CD8-positive, alpha-beta memory T cell (primary cell): ENCODE measurements at places on chromosomes 4 and X.
A peak's percentile ranks its signal among the peaks of the same experiment; 100 is the strongest.

DNA sequence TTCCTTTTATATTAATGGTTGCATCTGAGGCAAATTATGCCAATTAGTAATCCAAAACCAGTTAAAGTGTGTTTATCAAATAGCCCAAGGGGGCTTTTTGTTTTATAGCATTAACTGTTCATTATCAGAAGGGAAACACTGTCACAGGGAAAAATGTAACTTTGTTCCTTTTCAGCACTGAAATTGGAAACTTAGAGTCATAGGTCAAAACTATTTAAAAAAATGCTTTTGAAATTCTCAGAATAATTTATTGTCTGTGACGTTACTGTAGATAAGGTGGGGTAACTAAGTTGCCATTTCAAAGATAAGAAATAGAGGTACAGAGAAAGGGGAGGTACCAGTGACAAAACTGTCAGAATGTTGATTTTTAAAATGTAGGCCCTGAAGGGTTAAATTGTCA is 129.3 kb downstream of the AKAP4 start:
- no peak overlapping the region for H3K4me3 ChIP-seq
- no peaks in the 10 kb centered on the region for H3K36me3 ChIP-seq
- H3K27ac ChIP-seq: no peak overlapping the region
- H3K27me3 ChIP-seq: no peaks in the 10 kb centered on the region
- no peak for DNase-seq

GRCh38 chr4:168360271-168360670 is 41.7 kb upstream of the DDX60 start:
- no peak overlapping the region for H3K4me3 ChIP-seq
- H3K27me3 ChIP-seq: no peaks in the 10 kb centered on the region
- H3K36me3 ChIP-seq: peaks cover 15% of the 10 kb centered on the region
- H3K27ac ChIP-seq: no peak overlapping the region
- no peak for DNase-seq
- no peaks in the 10 kb centered on the region for H3K4me1 ChIP-seq

- no peak for DNase-seq
- no peaks in the 10 kb centered on the region for H3K36me3 ChIP-seq
- H3K27me3 ChIP-seq: no peaks in the 10 kb centered on the region
- no peaks in the 10 kb centered on the region for H3K4me1 ChIP-seq
Measured at GRCh38 chrX:103170216-103170615, 44.7 kb upstream of the BEX4 start.

- H3K27me3 ChIP-seq: peaks cover 8% of the 10 kb centered on the region
- no peak overlapping the region for H3K27ac ChIP-seq
- H3K4me1 ChIP-seq: peaks cover 8% of the 10 kb centered on the region
Measured at GRCh38 chr4:2423695-2424094, 4.9 kb downstream of the CFAP99 start.

DNA sequence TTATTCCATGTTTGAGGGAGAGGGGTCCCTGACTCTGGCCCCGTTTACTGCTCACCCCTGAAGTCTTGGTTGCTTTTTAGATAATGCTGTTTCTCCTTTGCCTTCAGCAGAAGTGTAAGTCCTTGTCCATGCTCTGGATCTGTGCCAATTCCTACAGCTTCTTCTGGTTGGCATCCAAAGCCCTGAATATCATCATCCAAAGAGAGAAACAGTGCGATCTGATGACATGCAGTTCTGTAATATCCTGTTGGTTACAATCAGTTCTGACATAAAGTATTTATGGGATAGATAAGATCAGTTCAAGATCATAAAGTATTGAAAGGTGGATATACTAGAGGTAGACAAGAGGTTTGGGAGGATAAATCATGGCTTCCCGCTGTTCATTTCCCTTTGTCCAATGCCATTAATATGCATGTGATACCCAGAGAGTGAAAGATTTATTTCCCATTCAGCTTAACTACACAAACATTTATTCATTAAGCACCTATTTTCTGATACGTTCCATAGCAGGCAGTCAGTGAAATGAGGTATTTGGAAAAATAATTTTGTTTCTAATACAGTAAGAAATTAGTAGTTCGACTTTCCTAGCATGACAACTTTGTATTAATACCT is 53.2 kb upstream of the TMEM150C start:
- H3K4me3 ChIP-seq: no peak overlapping the region
- H3K27me3 ChIP-seq: no peaks in the 10 kb centered on the region
- H3K4me1 ChIP-seq: no peaks in the 10 kb centered on the region
- no peaks in the 10 kb centered on the region for H3K36me3 ChIP-seq
- DNase-seq: no peak
- no peak overlapping the region for H3K27ac ChIP-seq

GRCh38 chr4:123120473-123120872 is 198.1 kb upstream of the NUDT6 start:
- DNase-seq: no peak
- no peak overlapping the region for H3K4me3 ChIP-seq
- no peak overlapping the region for H3K27ac ChIP-seq
- no peaks in the 10 kb centered on the region for H3K27me3 ChIP-seq

GRCh38 chr4:33062155-33062806 is 2342.1 kb downstream of the PCDH7 start:
- no peak for DNase-seq
- H3K4me1 ChIP-seq: no peaks in the 10 kb centered on the region
- H3K36me3 ChIP-seq: no peaks in the 10 kb centered on the region
- H3K27me3 ChIP-seq: no peaks in the 10 kb centered on the region

- no peaks in the 10 kb centered on the region for H3K36me3 ChIP-seq
- H3K27me3 ChIP-seq: no peaks in the 10 kb centered on the region
- no peaks in the 10 kb centered on the region for H3K4me1 ChIP-seq
- no peak overlapping the region for H3K27ac ChIP-seq
- DNase-seq: no peak
Measured at GRCh38 chrX:139388254-139388653, 142.3 kb upstream of the F9 start.

- no peak overlapping the region for H3K27ac ChIP-seq
- no peak for DNase-seq
- no peak overlapping the region for H3K4me3 ChIP-seq
- H3K36me3 ChIP-seq: no peaks in the 10 kb centered on the region
- H3K27me3 ChIP-seq: no peaks in the 10 kb centered on the region
- H3K4me1 ChIP-seq: peaks cover 9% of the 10 kb centered on the region
Measured at GRCh38 chrX:20325786-20326388, 59.2 kb upstream of the RPS6KA3 start.

DNA sequence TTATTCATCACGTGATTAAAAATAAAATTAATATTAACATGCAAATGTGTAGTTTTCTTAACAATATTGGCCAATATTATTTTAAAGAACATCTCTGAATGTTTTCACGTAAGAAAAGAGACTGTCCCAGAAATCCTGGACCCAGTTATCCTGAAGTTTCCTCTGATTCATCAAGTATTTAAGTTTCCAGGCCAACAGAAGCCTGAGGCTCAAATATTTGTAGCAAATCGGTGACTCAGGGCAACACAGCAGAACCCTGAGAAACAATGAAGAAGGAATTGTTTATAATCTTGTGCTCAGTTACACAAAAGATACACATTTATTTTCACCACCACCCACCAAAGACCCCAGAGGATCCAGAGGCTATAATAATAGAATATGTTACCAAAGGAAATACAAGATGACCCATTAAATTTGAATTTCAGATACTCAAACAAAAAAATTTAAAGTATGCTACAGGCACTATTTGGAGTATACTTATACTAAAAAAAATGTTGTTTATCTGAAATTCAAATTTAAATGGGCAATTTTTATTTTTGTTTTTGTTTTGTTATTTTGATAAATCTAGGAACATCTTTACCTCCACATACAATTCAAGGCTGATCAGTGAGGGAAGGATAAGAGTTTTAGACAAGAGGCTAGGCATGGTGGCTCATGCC is 33.9 kb upstream of the SLC7A11 start:
- H3K4me3 ChIP-seq: no peak overlapping the region
- H3K4me1 ChIP-seq: no peaks in the 10 kb centered on the region
- H3K27me3 ChIP-seq: no peaks in the 10 kb centered on the region
- no peaks in the 10 kb centered on the region for H3K36me3 ChIP-seq
- no peak overlapping the region for H3K27ac ChIP-seq
- DNase-seq: no peak

DNA sequence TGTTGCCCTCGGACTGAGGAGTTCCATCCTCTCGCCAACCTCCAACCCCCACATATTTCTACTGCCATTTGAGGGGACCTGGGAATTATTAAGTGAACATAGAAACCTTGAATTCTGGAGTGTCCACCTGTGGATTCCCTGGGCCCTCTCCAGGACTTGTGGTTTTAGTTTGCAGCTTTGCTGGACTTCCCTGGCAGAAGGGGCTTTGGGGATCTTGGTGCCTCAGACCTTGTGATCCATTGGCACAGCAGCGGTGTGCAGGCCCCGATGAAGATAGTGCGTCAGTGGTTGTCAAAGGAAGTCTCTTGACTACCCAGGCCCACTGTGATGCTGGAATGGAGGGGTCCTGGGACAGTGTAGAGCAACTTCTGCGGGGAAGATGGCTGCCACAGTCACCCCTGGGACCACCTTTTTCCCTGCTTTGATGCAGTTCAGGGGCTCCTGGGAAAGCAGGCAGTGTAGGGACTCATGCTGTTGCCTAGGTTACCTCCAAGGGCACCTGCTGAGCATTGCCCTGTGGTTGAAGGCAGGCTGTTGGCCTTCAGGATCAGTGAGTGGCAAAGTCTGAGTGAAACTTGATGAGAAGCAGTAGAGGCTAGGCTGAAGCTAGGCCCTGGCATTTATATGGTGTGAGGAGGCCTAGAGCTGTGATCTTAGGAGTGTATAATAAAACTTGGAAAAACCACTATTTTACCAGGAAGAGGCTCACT is 2.2 kb downstream of the SLC16A2 start:
- H3K4me1 ChIP-seq: no peaks in the 10 kb centered on the region
- H3K27ac ChIP-seq: no peak overlapping the region
- H3K27me3 ChIP-seq: no peaks in the 10 kb centered on the region
- no peak overlapping the region for H3K4me3 ChIP-seq
- H3K36me3 ChIP-seq: no peaks in the 10 kb centered on the region
- no peak for DNase-seq

GRCh38 chr4:146442801-146443200 is 78.9 kb downstream of the SLC10A7 start:
- H3K27me3 ChIP-seq: no peaks in the 10 kb centered on the region
- DNase-seq: no peak
- H3K4me3 ChIP-seq: no peak overlapping the region
- H3K27ac ChIP-seq: no peak overlapping the region
- H3K4me1 ChIP-seq: no peaks in the 10 kb centered on the region

- peak; percentile 19 for DNase-seq
- no peak overlapping the region for H3K4me3 ChIP-seq
- no peaks in the 10 kb centered on the region for H3K27me3 ChIP-seq
- H3K36me3 ChIP-seq: no peaks in the 10 kb centered on the region
- H3K4me1 ChIP-seq: peaks cover 7% of the 10 kb centered on the region
- H3K27ac ChIP-seq: no peak overlapping the region
Measured at GRCh38 chrX:41559235-41560052, 112.3 kb downstream of the NYX start.

GRCh38 chr4:17770845-17771244 is 10.6 kb downstream of the FAM184B start:
- H3K4me1 ChIP-seq: no peaks in the 10 kb centered on the region
- H3K4me3 ChIP-seq: no peak overlapping the region
- no peaks in the 10 kb centered on the region for H3K27me3 ChIP-seq
- no peaks in the 10 kb centered on the region for H3K36me3 ChIP-seq

DNA sequence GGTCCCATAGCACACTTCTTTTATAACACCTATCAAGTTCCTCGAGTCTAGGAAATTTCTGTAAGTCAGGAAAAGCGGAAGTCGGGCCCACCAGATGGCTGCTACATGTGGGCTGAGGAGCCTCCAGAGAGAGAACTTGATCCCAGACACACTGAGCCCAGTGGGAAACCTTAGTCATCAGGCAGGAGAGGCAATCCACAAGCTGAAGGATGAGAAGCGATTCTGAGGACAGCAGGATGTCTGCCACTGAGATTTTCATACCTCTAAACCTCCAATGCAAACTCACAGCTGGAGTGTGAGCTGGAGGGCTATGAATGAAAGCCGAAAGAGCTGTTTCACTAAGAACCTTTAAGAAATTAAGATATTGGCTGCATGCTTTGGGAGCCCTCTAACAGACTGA is 52.6 kb upstream of the PDHA1 start:
- H3K27ac ChIP-seq: no peak overlapping the region
- no peak for DNase-seq
- no peak overlapping the region for H3K4me3 ChIP-seq
- no peaks in the 10 kb centered on the region for H3K4me1 ChIP-seq

DNA sequence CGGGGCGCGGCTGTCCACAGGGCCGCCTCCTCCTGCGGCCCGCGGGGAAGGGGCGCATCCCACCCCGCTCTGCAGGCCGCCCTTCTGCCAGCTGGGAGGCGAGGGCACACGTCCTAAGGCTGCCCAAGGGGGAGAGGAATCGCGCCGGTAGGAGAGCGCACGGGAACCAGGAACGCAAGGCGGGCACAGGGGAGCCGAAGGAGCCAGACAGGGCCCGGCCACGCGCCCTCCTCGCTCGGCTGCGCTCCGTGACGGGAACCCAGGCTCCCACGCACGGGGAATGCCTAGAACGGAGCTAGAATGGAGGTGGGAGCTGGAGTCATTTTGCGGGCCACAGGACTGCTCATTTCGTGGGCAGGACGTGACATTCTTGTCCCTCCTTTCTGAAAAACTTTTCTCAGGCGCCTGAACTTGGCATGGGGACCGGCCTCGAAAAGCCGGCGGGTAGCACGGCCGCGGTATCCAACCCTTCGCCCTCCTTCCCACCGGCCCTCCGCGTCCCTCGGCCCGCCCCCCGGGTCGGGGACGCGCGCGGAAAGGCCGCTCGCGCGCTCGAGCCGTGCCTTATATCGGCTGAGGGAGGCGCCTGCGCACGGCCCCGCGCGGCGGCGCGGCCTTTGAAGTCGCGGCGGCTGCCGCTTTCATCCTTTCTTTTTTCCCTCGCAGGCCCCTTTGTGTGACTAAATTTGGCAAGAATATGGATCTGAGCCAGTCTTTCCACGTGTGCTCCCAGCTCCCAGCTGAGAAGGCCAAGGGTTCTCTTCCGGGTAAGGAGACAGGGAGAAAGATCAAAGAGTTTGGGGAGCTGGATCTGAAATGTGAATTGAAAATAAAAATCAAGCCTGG is 4.2 kb upstream of the LEF1 start:
- no peaks in the 10 kb centered on the region for H3K27me3 ChIP-seq
- peak overlapping the region; percentile 71 for H3K4me3 ChIP-seq
- peak overlapping the region; percentile 33 for H3K27ac ChIP-seq
- peaks cover 33% of the 10 kb centered on the region for H3K4me1 ChIP-seq

- H3K36me3 ChIP-seq: no peaks in the 10 kb centered on the region
- H3K27me3 ChIP-seq: no peaks in the 10 kb centered on the region
- no peak overlapping the region for H3K4me3 ChIP-seq
- no peak for DNase-seq
- H3K27ac ChIP-seq: no peak overlapping the region
Measured at GRCh38 chr4:139641218-139641617, 24.4 kb upstream of the MGST2 start.
